ENCODE measurements at places on chromosomes 2 and 18.

DNA sequence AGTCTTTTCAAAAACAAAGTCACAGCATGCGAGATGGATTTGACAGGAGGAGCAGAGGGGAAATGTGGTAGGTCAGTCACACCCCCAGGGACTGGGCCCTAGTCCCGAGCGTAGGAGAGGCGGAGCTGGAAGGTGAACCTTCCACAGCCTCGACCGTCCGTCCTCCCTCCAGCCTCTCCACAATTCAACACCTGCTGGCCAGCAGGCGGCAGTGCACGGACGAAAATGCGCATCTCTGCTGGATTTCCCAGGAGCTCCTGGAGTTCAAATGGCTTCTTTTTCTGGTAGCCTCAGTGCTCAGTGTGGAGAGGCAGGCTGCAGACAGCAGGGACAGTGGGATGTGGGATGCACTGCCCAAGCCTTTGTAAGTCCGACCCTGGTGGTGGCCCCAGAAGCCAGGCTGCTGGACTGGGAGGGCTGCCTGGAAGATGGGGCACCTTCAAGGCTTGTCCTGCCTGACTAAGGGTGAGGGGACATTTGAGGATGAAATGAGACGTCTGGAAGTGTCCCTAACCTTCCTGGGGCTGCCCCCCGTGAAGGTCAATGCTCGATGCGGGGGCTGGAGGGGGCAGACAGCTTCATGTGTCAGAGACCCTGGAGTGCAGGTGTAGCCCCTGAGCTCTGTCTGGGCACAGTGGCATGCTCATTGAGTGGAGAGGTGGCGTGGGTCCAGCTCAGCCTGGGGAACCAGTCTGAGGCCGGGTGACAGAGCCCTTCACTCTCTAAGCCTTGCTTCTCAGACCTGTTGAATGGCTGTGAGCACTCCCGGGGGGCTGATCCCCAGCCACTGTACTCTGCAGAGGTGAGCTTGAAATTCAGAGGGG is 189.5 kb downstream of the TFCP2L1 start:
- no peak for DNase-seq

GRCh38 chr2:134772493-134773169 is 53.8 kb upstream of the TMEM163 start:
- DNase-seq = no peak

DNA sequence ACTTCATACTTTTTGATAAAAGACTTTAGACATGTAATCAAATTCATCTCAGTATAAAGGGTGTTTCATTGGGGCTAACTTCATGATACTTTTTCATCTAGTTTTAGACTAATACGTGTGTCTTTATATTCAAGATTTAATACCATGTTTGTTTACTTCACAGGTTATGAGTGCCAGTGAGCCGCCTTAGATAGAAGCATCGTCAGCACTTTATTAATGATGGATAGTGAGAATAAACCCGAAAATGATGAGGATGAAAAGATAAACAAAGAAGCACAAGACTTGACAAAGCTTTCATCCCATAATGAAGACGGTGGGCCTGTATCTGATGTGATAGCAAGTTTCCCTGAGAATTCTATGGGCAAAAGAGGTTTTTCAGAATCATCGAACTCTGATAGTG is 33.1 kb downstream of the ZNF407 start:
- no peak for DNase-seq

GRCh38 chr2:2822143-2822542 is 491.1 kb upstream of the MYT1L start:
- no peak for DNase-seq

GRCh38 chr2:168895771-168896170 is 5.3 kb upstream of the G6PC2 start:
- DNase-seq = no peak

DNA sequence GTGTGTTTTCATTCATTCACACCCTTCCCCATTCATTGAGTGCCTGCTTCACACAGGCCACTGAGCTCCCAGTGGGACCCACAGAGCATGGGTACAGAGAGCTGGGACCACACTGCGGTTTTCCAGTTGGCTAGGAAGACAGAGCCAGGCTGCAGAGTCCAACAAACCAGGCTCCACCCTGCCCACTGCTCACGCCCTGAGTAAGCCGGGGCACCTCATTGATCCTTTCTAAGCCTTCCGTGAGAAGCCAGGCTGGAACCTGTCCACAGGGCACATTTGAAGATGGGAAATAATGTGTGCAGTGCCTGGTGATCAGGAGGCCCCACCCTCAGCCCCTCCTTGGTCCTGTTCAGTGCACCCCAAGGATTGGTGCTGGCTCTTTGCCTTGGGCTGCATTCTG is 13.5 kb downstream of the KCNIP3 start:
- no peak for DNase-seq

GRCh38 chr18:6997808-6998207 is 119.8 kb downstream of the LAMA1 start:
- DNase-seq = no peak
